ENCODE measurements at places on chromosomes 3 and 15. TPM values are rescaled to one million over a fixed set of nuclear protein-coding genes. Genes with fewer than 3 reads are reported as not detected.

DNA sequence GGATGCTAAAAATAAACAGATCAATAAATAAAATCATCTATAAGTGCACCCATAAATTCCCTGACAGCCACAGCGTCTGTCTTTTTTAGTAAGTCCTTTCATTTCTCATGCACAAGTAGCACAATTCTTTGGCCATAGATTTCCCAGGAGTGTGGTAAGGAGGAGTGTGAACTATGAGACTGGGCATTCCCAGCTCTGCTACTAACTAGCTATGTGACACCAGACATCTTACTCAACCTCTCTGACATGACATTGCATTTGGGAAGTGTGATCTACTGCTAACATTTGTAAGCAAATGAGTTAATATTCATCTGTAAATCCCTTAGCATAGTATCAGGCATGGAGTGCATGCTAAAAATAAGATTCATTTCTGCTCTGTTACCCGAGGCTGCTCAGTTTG lies 301.7 kb downstream of the NTRK3 start:
- DNase-seq: no peak

DNA sequence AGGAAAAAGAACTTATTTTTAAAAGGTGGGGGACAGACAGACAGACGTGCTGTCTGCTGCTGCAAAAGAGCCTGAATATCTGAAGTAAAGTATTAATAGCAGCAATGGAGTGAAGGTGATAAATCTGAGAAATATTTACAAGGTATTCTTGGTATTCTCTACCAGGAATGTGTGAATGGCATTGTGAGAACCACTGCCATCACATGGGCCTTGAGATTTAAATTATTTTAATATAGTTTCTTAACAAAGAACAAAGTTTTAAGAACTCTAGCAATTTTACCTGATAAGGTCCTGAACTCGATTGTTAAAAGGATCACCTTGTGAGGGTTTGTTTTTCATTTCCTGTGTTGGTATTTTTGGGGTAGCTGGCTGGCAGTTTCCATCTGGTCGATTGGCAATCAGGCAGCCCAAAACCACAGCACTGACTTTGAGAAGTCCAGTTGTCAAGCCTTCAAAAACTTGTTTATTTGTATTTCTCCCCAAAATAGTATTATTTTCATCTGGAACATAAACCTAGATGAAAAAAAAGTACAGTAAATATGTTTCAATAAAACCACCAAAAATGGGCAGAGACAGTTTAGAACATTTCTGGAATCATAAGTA lies 97.3 kb downstream of the ISL2 start:
- DNase-seq: no peak

GRCh38 chr15:23437146-23437545 lies 9.9 kb downstream of the GOLGA6L2 start:
- DNase-seq: no peak

- no peak for DNase-seq
Measured at GRCh38 chr3:52854013-52854412, 19.2 kb upstream of the MUSTN1 start.

SLCO2A1 gene
- total RNA-seq: not detected

CPLX3 gene
- total RNA-seq: not detected

Measured in CD4-positive, alpha-beta memory T cell (primary cell).